Activated CD4-positive, alpha-beta T cell treated with anti-CD3 and anti-CD28 coated beads, Interleukin-2, amount 10 ng/mL, durations not matched to agents 7 days and 5 days (primary cell): ENCODE measurements at places on chromosomes 12 and 14.

DNA sequence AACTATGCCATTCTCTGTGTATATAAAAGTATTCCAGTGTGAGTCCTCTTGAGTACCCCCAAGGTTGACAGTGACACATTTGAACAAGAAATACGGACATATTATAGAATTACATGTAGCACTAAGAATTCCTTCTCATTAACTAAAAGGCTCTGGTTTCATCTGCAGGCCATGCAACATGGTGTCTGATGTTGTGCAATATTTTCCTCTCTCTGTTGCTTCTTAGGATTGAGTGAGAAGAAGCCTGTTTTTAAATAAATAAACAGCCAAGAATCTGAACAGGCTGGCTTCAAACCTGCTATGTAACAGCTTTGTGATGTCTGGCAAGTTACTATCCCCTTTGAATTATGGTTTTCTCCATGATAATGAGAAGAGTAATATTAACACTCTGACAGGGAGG, 22.2 kb upstream of the CCER1 start:
- DNase-seq = no peak

- DNase-seq = no peak
Measured at GRCh38 chr12:58346032-58346632, 404.8 kb downstream of the ATP23 start.

- no peak for DNase-seq
Measured at GRCh38 chr14:76371066-76371465, 4.9 kb upstream of the ESRRB start.

- no peak for DNase-seq
Measured at GRCh38 chr12:14540801-14541462, 26.8 kb downstream of the PLBD1 start.

DNA sequence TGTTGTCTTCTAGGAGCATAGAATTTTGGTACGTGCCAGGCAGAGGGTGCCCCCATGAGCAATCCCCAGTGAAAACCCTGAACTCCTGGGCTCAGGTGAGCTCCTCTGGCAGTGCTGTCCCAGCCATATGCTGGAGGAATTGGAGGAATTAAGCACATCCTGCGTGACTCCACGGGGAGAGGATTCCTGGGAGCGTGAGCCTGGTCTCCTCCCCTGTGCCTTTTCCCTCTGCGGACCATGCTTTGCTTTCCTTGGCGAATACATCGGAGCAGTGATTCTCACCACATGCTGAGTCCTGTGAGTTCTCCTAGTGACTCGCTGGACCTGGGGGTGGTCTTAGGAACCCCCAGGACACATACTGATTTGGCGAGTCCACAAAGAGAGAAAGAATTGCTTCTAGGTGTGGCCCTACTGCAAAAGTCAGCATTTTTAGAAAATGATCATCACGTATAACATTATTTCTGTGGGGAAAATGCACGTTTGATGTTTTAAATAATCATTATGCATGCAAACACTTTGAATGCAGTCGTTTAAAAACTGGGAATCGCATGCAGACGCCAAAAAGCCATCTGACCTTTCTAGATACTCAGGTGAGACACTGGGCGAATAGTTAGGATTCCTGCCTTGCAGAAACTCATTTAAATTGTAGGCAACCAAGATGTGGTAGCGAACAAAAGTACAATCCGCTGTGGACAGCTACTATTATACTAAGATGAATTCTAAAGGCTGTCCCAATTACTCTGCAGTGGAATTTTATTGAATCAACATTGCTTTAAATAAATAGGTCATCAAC, 370.9 kb downstream of the TMEM132D start:
- no peak for DNase-seq

GRCh38 chr12:24861766-24862540, 86.9 kb downstream of the BCAT1 start:
- DNase-seq = no peak

- no peak for DNase-seq
Measured at GRCh38 chr12:104360157-104360556, 56.6 kb downstream of the EID3 start.

DNA sequence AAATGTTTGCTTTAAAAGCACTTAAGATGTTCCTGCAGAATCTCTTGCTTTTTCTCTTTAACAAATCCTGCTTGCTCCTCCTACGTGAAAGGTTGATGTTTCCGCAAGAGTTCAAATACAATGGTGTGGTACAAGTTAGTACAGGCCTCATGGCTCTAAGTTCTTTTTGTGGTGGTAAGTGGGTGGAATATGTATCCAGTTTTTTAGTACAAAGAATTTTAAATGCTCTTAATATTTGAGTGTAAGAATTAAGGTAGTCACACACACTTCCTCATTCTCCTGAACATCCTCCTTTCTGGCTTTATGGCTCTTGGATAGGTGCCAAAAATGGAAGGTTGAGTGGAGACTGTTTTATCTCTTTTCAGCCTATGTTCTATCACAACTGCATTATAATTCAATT, 1.8 kb downstream of the OTOGL start:
- no peak for DNase-seq

- DNase-seq = no peak
Measured at GRCh38 chr12:26919216-26919555, 18.6 kb downstream of the INTS13 start.

DNA sequence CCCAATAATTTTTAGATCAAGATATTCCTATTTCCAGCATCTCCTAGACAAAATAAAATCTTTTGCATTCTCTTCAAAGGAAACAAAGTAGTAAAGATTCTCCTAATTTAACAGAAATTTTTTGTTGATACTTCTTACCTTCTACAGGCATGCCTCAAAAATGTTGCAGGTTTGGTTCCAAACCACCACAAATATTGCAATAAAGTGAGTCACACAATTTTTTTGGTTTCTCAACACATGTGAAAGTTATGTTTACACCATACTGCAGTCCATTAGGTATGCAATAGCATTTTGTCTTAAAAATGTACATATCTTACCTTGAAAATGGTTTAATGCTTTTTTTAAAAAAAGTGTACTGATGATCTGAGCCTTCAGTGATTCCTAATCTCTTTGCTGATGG, 65.6 kb upstream of the USP15 start:
- no peak for DNase-seq

- no peak for DNase-seq
Measured at GRCh38 chr12:117143008-117143532, 43.9 kb upstream of the TESC start.

- DNase-seq = peak; percentile 84
Measured at GRCh38 chr14:77133720-77134338, 7.8 kb downstream of the ZDHHC22 start.

- DNase-seq = no peak
Measured at GRCh38 chr12:12502815-12503151, 59.9 kb downstream of the DUSP16 start.

DNA sequence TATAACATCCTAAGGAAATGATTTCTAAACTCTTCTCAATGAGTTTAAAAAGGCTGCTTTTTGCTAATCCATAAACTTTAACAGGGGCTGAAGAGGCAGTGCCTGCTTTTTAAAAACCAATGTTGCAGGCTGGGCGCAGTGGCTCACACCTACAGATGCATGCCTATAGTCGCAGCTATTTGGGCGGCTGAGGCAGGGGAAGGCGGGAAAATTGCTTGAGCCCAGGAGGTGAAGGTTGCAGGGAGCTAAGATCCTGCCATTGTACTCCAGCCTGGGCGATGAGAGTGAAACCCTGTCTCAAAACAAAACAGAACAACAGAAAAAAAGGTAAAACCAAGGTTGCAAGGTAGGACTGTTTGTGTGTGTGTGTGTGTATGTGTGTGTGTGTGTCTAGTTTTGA, 531.2 kb downstream of the DIO2 start:
- no peak for DNase-seq

DNA sequence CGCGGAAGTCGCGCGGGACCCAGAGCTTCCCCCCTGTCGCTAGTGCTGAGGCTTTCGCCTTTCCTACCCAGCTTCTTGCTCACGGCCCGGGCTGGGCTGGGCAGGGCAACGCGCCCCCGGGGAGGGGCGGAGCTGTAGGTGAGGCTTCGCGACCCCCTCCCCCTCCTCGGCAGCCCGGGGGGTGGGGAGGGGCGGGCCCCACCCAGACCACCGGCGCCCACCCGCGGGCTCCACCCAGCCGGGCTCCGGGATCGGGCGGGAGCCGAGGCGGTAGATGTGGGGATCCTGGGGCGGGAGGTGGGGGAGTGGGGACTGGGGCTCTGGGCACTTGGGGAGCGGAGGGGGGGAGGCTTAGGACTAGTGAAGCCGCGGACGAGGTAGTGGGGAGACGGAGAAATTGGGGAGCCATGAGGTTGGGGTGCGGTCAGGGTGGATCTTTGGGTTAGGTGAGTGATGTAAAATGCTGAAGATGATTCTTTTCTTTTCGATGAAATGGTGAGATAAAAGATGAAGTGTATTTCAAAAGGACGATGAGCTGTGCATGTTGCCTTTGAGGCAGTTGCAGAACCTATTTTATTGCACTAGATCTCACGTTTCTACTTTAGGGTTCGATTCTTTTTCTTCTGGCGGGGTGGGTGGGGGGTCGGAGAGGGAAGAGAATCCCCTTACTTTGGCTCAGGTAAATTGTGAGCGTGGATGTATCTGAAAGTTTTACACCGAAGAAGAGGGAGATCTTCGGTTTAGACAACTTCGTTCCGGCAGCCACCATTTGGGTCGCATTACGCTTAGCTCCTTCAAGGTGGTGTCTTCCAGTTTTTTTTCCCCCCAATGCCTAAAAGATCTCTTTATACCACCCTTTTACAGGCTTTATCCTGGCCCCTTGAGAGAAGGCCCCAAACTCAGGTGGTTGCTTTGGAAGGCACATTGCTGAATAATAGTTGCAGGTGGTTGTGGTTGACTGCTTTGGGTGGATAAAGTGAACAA, 619 bp downstream of the ERC1 start:
- peak; percentile 54 for DNase-seq

GRCh38 chr12:843609-844008, 91.2 kb downstream of the WNK1 start:
- DNase-seq = no peak

GRCh38 chr12:25072906-25073650, 121.9 kb downstream of the DNAI7 start:
- no peak for DNase-seq

DNA sequence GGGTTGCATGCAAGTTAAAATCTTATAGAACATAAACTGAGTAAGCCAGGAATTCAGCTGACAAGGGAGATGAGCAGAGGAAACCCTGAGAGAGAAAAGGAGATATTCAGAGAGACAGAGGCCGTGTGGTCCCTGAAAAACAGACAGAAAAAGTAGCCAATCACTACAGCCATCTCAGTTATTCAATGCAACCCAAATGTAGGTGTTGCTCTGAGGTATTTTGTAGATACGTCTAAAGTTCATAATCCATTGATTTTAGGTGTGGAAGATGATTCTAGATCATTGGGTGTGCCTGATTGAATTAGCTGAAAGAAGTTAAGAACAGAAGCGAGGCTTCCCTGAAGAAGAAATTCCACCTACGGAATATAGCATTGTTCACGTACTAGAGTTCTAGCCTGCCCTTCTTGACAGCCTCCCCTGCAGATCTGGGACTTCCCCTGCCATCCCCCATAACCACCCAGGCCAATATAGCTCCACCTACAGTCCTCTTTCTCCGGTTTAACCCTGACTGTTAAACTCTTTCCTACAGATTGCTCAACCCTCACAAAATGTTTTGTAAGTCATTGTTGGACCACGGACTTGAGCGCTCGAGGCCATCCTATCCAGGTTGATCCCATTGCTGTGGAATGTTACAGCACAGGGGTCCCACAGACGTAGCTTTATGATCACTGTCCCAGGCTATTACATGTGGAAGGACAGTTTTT, 21.7 kb downstream of the AICDA start:
- no peak for DNase-seq

DNA sequence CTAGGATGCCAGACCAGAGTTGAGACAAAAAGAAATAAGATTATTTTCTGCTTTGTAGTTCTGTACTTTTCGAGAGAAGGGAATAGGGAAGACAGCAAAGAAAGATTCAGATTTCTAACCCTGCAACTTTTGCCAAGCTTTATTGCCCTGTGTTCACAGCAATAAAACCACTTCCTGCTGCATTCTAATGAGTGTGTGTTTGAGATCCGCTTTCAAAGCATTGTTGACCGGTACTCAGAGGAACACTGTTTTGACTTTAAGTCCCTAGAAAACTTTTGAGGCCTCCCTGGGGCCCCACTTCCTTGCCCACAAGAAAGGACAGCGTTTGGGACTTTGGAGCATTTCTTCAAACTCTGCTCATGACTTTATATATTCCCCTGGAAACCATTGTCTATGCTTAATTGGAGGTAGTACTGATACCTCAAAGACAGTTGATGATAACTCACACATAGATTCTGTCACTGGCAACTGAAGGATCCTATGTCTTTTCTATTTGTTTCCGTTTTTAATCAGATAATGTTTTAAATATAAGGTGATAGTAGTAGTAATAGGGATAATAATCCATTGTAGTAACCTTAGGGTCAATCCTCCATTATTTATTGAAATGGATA, 1.3 kb downstream of the RNASE6 start:
- peak; percentile 32 for DNase-seq

GRCh38 chr14:56648508-56649301, 69.1 kb downstream of the TMEM260 start:
- no peak for DNase-seq

- peak; percentile 25 for DNase-seq
Measured at GRCh38 chr12:15788233-15789219, 662 bp downstream of the EPS8 start.

GRCh38 chr12:67327466-67327865, 58.3 kb downstream of the CAND1 start:
- no peak for DNase-seq

DNA sequence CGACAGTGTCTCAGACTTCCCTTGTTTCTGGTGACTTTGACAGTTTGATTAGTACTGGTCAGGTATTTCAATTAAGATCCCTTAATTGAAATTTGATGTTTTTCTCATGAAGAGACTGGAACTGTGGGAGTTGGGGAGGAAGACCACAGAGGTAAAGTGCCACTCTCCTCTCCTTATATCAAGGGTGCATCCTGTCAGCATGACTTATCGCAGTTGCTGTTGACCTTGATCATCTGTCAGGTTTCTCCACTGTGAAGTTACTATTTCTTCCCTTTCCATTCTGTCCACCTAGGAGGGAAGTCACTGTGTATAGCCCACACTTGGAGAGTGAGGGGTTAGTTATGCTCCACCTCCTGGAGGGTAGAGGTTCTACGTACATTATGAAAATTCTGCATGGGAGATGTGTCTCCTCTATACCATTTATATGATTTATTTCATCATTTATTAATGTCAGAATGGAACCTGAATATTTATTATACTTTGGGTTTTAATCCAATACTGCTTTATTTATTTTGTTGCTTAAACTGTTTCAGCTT, 40.3 kb upstream of the SMOC1 start:
- DNase-seq = no peak

GRCh38 chr14:67357969-67358354, 1.6 kb downstream of the ATP6V1D start:
- DNase-seq = no peak

DNA sequence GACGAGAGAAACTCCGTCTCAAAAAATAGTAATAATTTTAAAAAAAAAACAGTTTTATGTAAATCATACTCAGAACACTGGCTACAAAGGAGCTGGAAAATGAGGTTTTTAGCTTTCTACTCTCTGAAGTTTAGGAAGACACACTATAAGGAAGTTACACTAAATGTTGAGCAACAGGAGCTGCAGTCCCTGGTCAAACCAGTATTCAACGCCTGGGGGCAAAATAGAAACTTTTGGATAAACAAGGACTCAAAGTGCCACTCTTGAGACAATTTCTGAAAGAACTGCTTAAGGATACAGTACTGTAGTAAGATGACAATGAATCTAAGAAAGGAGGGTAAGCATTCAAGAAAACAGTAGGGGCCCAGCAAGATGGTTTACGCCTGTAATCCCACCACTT, 29.3 kb downstream of the ACTR6 start:
- DNase-seq = no peak
